ENCODE measurements at places on chromosomes 6 and 20.

- DNase-seq, result no peak
Measured at GRCh38 chr20:9331707-9332435, 182.5 kb upstream of the LAMP5 start.

- peak; percentile 84 for DNase-seq
Measured at GRCh38 chr6:144284783-144285547, at the start of gene UTRN. TSS of gene UTRN (plus strand) at chr6:144285335. CDS start at chr6:144291829, 6,494 bp downstream.

GRCh38 chr6:12598919-12599318, 117.6 kb upstream of the PHACTR1 start:
- no peak for DNase-seq

- DNase-seq, result no peak
Measured at GRCh38 chr6:100617633-100618350, 153.1 kb upstream of the SIM1 start.

DNA sequence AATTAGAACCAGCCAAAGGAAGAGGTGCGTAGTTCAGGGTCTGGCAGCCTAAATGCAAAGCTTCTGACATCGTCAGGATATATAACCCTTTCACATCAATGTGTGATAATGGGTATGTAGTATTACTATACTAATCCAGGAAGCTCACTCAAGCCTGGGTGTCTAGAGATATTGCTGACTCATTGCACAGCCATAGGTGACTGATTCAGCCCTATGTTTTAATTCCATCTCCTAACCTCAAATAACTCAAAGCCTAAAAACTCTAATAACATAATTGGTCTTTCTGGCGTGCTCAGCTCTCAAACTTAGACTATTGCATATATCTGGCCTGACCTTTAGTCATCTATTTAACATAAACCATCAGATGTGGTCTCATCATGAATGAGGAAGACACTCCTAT, 658.4 kb downstream of the TBC1D32 start:
- no peak for DNase-seq

GRCh38 chr6:159305804-159306537, 136.8 kb downstream of the FNDC1 start:
- no peak for DNase-seq

GRCh38 chr6:100370265-100370664, 94.5 kb downstream of the SIM1 start:
- DNase-seq, result no peak

Measured in urothelium cell line (cell line).